ENCODE measurements at places on chromosomes 7 and 10. TPM values are rescaled to one million over a fixed set of nuclear protein-coding genes. Genes with fewer than 3 reads are reported as not detected.

The AKR1C4 gene
- 292 TPM for total RNA-seq

- DNase-seq: no peak
Observed at GRCh38 chr10:96758423-96758822, 38.1 kb upstream of the PIK3AP1 start.

DNA sequence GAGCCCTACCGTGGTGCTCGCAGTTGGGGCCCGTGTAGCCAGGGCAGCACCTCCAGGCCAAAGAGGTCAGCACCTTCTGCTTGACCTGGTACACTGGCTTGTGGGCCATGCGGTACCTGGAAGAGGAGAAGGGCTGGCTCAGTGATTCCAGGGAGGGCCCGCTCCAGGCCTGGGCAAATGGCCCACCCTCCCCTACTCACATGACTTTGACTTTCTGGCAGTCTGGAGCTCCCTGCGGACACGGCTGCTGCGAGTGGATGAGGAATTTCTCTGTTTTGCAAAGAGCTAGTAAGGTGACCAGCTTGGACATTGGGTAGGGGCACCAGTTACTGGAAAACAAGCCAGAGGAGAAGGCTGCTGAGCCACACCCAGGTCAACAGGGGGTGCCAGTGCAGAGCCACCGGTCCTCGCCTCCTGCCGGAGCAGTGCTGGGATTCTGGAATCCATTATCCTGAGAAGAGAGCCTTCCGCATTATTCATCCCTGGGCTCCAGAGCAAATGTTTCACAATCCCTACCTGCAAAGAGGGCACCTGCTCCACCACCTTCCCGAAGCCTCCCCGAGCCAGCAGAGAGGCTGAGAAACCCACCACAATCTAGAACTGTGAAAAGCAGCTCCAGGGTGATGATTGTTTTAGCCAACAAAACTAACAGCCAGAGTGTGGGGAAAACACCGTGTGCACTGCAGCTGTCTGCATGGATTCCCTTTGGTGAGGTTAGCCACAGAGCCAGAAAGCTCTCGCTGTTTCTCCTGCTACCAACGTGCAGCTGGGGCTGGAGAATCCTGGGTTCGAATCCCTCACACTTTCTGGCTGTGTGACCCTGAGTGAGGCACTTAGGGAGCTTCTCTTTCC is 11.8 kb downstream of the MMRN2 start:
- DNase-seq: peak; percentile 42

The OPALIN gene
- total RNA-seq: not detected

The GCK gene
- total RNA-seq: 1.7 TPM

All from left lobe of liver (tissue), 2 donors.